ENCODE measurements at places on chromosomes 13 and 19.
A peak's percentile ranks its signal among the peaks of the same experiment; 100 is the strongest.

GRCh38 chr19:5152013-5152763 lies 183.3 kb downstream of the KDM4B start:
- DNase-seq = peak; percentile 46

GRCh38 chr19:3250675-3251074 lies 26.2 kb downstream of the CELF5 start:
- no peak for DNase-seq

DNA sequence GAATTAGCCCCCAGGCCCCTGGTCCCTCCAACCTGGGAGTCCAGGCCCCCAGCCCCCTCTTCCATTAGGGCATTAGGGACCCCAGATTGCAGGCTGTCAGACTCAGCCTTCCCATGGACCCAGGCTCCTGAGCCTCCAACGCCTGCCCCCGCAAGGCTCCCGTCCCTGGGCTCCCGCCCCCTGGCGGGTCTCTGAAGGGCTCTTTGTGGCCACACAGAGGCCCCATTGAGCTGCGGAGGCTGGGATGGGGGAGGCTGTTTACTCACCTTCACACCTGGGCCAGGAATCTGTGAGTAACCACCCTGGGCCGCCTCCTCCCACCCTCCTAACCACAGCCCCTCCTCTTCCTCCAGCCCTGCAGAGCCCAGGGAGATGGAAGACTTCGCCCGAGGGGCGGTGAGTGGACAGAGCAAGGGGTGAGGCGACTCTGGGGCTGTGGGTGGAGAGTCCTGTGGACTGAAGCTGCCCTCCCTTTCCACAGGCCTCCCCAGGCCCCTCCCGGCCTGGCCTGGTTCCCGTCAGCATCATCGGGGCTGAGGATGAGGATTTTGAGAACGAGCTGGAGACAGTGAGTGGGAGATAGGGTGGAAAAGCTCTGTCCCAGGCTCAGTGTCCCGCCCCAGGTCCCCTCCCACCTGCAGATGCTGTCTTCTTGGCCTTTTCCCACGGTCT lies 4.9 kb downstream of the ARHGEF1 start:
- no peak for DNase-seq

DNA sequence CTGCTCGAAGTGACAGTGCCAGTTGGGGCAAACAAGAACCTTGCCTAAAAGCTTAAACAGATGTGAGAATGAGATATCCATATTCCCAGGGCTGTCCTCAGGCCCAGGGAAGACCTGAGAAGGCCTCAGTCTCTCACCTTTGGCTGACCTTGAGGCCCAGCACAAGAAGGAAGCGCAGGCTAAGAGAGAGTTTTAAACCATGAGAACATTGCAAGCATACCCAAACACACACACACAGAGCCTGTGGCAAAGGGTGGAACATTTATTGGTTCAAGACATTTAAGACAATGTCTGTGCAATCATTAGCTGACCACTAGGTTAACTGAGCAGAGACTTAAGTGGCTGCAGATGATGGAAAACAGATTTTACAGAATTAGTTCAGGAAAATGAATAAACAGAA lies 248.2 kb downstream of the NBEA start:
- DNase-seq = no peak

All from posterior vena cava (tissue), 2 donors.